ENCODE measurements at places on chromosomes 12 and 14. TPM values are rescaled to one million over a fixed set of nuclear protein-coding genes. Genes with fewer than 3 reads are reported as not detected.

- no peak for DNase-seq
These were observed 104.0 kb downstream of the C14orf39 start for GRCh38 chr14:60381909-60382308.

- DNase-seq, result no peak
These were observed 125.9 kb upstream of the ATF1 start for GRCh38 chr12:50637870-50638481.

DNA sequence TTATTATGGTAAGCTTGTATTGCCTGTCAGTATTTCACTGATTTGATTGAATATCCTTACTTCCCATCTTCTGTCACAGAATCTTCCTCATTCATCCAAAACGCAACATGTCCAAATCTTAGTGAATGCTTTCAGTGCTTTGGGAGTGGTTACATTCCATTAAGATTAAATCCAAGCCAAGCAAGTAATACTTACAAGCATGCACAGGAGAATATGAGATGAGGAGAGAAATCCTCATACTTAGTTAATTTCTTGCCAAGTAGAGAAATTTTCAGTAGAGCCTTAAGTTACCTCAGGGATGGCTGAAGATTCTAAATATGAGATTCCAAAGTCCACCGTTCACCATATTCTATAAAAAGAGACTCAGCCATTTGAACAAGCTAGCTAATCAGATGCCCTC is 316.0 kb downstream of the RAD51B start:
- DNase-seq, result no peak

GRCh38 chr12:108876550-108876949 is 3.3 kb upstream of the DAO start:
- no peak for DNase-seq

DNA sequence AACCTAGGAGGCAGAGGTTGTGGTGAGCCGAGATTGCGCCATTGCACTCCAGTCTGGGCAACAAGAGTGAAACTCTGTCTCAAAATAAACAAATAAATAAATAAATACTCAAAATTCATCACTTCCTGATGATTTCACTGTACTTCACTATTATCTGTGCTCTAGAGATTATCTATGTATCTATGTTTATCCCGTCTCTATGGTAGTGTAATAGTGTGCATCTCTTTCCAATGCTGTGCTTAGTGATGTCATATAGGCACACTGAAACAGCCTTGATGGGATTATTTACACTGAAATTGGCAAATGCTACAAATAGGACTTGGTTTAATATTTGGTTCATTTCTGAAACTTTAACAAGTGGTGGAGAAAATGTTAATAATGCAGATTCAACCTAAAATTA is 6.5 kb downstream of the CAPS2 start:
- DNase-seq, result no peak

DNA sequence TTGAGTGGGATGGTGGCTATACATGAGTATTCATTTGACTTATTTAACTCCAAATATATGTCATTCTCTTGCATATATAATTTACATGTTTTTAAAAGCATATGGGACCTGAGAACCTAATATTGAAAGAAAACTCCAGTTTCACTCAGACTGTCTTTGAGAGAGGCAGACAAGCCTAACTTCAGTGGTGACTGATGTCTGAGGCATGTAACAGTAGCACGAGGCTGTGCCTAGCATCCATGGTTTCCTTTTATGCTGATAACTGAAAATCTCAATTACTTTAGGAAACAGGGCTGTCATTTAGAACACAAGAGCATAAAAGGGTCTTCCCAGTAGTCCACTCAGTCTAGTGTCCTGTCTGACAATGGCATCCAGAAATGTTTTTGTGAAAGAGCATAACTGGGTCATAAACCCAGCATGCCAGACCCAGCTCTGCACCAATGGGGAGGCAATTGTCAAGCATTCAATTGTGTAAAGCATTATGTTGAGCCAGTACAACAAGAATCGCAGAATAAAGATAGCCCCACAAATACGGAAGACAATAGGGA is 24.3 kb downstream of the MAPK1IP1L start:
- DNase-seq, result no peak

GRCh38 chr14:22071006-22071405 is 397.4 kb upstream of the OR4E1 start:
- DNase-seq, result no peak

- no peak for DNase-seq
These were observed 117.5 kb downstream of the ASCL4 start for GRCh38 chr12:107891967-107892366.

DNA sequence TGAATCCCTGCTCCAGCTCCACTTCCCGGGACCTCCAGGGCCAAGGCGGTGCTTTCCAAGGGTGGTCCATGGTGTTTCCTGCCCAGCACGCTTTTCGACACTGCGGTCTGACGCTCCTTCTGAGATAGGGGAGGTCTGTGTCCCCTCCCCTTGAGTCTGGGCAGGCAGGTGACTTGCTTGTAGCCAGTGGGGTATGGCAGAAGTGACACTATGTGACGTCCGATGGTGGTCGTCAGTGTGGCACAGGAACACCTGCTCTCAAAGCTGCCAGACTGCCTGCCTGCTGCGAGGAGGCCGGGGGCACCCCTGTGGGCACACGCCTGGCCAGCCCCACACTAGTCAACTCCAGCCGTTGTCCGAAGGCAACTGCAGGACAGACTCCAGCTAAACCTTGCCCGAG is 16.0 kb upstream of the TRAF3 start:
- DNase-seq, result no peak

ACOT6 gene
- 0.33 TPM for polyA plus RNA-seq

ACVRL1 gene
- polyA plus RNA-seq, result 34.3 TPM

LRFN5 gene
- polyA plus RNA-seq, result 11.8 TPM

GRCh38 chr12:117409286-117409685 is 47.9 kb upstream of the NOS1 start:
- DNase-seq, result no peak

GPR84 gene
- polyA plus RNA-seq, result 0.19 TPM

- no peak for DNase-seq
These were observed 30.8 kb downstream of the LGMN start for GRCh38 chr14:92717571-92718042.

CLEC9A gene
- polyA plus RNA-seq, result 0.31 TPM

LGR5 gene
- 17.2 TPM for polyA plus RNA-seq

DNA sequence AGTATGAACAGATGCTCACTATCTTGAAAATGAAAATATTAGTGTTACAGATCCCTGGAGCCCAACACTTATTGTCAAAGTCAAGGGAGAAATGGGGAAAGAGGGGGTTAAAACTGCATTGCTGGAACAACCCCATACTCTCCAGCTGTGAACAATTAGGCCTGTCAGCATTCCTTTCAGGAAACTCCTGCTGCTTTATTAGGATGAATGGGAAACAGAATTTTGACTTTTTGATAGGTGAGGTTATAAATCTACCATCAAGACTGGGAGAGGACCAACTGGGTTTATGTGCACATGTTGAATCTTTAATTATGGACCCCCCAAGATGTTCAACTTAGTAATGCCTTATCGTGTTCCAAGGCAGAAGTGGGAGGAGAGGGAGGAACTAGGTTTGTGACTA is 85.0 kb downstream of the TMTC1 start:
- DNase-seq, result peak; percentile 43

TAS2R9 gene
- not detected for polyA plus RNA-seq

DNA sequence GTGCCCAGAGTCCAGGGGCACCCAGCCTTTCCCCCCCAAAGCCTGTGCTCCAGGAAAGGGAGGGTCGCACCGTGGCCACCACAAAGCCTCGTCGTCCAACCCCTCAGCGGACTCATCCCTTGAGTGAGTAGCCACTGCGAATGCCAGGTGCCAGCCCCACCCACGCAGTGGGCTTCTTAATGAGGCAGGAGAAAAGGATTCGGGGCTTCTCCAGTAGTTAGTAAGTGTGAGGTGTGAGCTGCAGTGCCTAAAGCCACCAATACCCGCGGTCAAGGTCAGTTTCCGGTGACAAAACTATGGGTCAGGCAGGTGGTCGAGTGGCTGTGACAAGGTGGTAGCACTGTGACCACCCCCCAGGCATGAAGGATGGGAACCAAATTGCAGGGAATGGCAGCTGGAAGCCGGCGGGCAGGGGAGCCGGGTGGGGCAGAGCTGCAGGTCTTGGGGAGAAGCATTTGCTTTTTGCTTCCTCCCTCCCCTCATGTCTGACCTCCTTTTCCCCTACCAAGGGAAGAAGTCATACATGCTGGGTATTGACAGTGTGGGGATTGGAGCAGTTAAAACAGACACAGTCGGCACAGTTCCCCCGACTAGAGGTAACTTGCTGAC is 8.0 kb downstream of the RAN start:
- no peak for DNase-seq

DNA sequence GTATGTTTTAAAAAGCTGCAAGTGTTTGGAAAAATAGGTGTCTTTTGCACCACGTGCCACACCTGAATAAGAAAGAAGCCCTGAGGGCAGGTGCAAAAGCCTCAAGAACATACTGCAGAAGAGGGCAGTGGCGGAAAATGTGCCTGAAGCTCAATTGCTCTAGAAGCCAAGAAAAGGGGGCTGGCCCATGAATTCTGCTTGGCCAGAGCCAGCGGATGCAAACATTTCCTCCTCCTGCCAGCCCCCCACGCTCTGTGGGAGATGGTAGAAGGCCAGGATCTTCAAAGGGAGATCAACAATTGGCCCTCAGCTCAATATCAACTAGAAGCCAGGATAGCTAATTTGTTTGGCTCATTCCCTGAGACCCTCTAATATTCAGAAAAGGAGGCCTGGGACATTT is 80.3 kb upstream of the TMEM132D start:
- DNase-seq, result peak; percentile 3

- DNase-seq, result no peak
These were observed 178.1 kb upstream of the DDHD1 start for GRCh38 chr14:53331247-53331646.

DNA sequence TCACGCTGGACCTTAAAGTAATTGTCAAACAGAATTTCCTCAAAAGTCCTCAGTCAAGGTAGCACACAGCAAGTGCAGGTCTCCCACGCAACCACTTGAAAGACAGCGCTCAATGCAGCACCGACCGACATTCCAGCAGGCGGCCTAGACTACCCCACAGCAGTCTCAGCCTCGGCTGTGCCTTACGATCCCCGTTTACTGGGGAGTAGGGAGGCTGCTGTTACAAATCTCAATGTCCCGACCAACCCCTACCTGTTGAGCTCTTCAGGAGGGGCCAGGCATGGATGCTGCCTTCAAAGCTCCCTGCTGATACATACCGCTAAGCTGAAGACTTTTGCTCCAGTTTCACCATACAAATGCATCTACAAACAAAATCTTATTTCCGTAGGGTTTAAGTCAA is 21.8 kb downstream of the VPS37B start:
- no peak for DNase-seq

DNA sequence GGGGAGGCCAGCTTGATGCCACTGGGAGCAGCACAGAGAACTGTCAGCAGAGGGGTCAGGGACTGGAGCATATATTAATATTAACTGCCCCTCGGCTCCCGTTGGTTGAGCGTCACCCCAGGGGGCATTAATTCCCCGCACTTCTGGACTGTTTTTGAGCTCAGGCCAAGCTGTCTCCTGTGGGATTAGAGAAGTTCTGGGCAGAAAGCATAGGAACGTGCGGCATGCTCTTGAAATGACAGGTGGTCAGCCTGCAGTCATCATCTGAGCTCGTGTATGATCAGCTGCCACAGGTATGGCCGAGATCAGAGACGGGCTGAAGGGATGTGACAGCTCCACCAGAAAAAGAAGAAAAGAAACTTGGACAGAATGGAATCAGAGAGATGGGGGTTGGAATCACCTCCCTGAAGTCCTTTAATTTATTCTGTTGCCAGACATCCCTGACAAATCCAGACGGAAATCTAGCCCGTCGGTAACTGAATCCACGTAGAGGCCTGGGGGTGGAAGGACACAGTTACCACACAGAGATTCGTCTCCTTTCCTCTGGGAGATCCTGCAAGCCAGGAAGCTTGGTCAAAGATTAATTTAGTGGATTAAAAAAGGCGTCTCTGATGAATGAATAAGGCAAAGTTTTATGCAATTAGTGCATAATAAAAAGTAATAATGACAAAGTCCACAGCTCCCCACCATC is 23.6 kb downstream of the NR1H4 start:
- DNase-seq, result no peak

IL22 gene
- polyA plus RNA-seq, result not detected

DNA sequence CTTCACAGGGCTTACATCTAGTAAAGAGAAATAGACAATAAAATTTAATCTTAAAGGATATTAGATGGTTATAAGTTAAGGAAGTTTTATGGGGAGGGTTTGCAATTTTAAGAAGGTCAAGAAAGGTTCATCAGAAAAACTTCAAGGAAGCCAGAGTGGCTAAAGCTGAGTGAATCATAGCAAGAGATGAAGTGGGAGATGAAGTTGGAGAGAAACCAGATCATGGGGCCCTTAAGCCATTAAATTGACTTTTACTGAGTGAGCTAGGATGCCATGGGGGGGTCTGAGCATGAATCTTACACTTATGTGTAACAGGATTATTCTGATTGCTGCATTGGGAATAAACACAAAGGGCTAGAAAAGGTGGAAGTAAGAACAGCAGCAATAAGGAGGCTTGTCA is 189.2 kb downstream of the LRIG3 start:
- DNase-seq, result no peak

DNA sequence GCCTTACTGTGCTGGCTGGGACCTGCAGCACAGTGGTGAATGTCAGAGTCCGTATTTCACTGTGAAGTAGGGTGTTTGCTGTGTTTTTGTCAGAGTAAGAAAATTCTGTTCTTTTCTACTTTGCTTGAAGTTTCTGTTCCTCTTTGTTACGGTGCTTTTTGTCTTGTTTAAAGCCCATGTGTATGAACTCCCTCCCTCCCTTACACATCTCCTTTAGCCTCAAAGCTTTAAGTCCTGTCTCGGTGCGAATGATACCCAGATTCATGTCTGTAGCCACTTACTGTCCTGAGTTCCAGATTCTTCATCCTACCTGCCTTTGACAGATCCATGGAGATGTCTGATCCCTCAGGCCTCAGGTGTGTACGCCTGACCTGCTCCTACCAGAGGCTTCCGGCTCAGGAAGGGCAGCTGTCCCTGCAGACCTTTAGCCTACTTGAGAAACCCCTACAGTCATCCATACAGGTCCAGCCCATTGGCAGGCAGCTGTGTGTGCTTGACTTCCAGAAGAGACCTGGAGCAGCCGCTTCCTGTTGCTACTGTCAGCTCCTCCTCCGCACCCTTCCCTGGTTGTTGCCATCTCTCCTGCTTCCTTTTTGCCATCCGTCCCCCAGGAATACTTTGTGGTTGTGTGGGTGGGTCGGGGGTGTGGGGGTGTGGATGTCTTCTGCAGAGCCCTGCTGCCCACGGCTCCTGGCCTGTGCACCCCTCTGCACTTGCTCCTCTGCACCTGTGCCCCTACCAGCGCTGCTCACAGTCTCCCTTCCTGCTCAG is 72.9 kb downstream of the DDX51 start:
- DNase-seq, result no peak

GRCh38 chr12:74953697-74954096 is 255.9 kb downstream of the KCNC2 start:
- no peak for DNase-seq

- DNase-seq, result no peak
These were observed 190.2 kb upstream of the LMO3 start for GRCh38 chr12:16796168-16796567.

GRCh38 chr12:56256326-56256960 is 1.7 kb downstream of the ANKRD52 start:
- no peak for DNase-seq

- no peak for DNase-seq
These were observed 254.4 kb upstream of the CCDC196 start for GRCh38 chr14:66231820-66232219.

SLC10A1 gene
- not detected for polyA plus RNA-seq

Data from renal pelvis (tissue), 12 donors.